Activated naive CD8-positive, alpha-beta T cell treated with anti-CD3 and anti-CD28 coated beads, Interleukin-2, amount 50 U/mL, for 24 hours (primary cell): ENCODE measurements at places on chromosomes 2 and 18.

GRCh38 chr2:240840435-240841060, 20.5 kb upstream of the KIF1A start:
- DNase-seq: peak; percentile 26

- DNase-seq: peak; percentile 28
These were observed 229.4 kb downstream of the HAUS1 start for GRCh38 chr18:46333431-46334135.

- no peak for DNase-seq
These were observed 82.8 kb downstream of the SKA1 start for GRCh38 chr18:50457639-50458038.

DNA sequence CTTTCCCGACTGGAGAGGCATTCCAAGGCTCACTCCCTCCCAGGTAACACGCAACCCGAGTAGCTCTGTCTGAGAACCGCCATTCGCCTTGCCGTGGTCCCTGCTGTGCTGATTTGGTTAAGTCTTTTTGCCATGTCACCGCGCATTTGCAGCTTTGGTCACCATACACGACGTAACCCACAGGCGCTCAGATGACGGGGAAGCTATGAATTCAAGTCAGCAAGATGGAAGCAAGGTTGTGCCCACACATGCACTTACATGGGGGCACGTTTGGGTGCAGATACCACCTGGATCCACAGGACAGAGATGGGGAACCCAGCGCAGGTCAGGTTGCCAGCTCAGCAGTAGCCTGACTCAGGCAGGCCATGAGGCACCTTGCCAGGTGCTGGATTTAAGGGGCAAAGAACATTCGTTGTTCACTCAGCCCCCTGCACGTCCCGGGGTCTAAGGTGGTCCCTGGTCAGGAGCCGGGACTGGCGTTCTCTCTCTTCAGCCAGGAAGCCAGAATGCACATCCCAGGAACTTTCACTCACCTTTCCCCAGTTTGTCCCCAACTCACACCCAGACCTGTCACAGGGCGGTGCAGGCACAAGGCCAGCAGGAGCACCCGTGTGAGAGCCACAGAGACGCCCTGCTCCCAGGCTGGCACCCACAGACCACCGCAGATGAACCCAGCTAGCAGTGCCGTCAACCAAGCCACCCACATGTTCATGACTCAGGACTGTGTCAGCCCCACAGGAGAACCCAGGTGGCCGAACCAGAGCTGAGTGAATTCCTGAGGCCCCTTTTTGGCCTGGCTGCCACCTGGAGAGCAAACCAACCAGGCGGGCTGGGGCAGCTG, 19.9 kb downstream of the SNED1 start:
- no peak for DNase-seq

DNA sequence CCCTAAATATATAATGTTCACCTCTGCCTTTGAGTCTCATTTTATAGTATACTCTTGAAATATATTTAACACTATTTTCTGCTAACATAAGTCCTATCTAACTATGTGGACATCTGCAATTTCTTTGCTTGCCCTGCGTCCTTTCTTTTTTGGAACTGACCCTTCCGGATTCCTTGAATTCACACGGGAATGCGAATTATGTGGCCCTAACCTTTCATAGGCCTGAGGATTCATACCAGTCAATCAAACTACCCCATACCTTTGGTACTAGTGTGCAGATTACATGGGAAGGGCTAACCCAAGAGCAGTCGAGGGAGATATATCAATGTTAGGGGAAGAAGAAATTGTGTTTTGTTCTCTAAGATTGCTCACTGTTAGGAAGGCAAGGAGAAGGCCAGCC, 56.4 kb downstream of the NRXN1 start:
- no peak for DNase-seq

GRCh38 chr2:46029332-46029811, 267.8 kb upstream of the EPAS1 start:
- DNase-seq: no peak

DNA sequence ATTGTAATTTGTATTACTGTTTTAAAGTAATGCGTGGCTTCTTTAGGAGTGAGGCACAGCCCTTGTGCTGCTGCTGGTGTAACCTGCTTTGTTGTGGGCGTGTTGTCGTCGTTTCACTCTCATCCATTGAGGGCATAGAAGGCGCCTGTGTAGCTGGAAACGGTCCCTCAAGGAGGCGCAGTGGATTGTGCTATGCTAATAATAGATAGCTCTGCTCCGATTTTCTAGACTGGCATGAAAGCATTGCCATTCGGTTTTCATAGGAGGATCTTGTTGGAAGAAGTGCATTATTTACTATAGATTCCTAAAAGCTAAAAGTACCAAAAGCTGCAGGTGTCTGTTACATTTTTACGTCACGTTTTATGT, 17.9 kb downstream of the RAB12 start:
- DNase-seq: no peak

DNA sequence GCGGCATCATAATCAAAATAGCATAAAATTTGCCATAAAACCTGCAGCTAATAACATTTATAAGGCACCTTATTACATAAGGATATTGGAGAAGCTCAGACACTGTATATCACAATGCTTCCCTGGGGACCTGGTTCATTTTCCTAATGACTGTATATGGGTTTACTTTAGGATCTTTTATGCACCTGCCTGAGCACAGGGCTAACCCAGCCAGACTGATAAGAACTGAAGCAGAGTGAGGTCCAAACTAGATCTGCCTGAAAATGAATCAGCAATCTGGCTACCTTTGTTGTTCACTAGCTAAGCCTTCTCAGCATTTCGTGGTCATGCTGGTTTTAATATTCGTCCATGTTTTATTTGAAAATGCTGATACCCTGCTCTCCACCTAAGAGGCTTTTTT, 1922.3 kb upstream of the CELF4 start:
- no peak for DNase-seq

GRCh38 chr2:197167608-197168314, 142.8 kb downstream of the ANKRD44 start:
- DNase-seq: no peak

- no peak for DNase-seq
These were observed 214.2 kb downstream of the ICOS start for GRCh38 chr2:204150721-204151120.

DNA sequence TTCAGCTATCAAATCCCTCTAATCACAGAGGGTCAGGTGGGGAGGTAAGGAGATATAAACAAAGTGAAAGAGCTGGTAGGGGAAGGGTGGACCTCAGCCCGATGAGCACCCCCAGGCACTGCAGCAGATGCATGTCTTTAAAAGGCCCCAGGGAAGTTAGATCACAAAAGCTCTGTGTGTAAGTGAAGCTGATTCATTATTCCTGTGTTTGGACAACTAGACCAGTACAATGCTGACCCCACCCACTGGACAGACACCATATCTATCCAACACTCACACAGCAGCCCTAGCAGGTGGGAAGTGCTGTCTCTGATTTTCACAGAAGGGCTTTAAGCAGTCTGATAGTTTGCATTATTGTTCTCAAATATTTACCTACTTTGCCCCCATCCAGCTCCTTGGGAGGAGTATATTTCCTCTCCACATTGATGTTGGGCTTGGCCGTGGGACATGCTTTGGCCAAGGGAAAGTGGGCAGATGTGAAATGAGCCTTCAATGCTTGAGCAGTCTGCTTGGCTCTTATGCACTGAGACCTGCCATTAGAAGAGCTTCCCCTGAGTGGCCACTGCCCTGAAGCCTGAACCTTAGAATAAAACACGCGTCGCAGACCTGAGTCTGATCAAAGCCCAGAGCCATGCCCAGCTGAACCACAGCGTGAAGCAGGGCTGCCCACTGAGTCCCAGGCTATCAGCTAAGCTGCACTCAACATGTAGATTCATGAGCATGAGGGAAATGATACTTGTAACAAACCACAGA, 111.4 kb downstream of the COPS8 start:
- DNase-seq: no peak

DNA sequence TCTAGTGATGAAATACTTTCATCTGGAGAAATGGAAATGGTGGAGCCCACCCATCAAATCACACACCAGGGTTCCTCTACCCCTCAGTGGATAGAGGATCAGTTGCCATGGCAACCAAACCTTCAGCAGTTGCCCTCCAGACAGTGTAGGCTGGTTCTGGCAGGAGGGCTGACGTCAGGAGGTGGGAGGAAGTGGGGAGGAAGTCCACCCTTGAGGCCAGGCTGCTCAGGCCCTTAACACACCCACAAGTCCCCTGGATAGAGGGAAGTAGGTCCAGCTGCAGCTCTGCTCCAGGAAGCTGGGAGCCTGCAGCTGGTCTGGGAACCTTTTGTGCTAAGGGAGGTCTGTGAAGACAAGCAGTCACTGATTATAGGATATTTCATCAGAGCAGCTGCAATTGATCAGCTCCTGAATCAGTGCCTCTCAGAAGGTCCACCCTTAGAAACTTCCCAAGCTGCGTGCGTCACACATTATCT, 186.6 kb downstream of the MTX2 start:
- DNase-seq: no peak

- DNase-seq: no peak
These were observed 177.7 kb downstream of the TMEM247 start for GRCh38 chr2:46657042-46657504.

DNA sequence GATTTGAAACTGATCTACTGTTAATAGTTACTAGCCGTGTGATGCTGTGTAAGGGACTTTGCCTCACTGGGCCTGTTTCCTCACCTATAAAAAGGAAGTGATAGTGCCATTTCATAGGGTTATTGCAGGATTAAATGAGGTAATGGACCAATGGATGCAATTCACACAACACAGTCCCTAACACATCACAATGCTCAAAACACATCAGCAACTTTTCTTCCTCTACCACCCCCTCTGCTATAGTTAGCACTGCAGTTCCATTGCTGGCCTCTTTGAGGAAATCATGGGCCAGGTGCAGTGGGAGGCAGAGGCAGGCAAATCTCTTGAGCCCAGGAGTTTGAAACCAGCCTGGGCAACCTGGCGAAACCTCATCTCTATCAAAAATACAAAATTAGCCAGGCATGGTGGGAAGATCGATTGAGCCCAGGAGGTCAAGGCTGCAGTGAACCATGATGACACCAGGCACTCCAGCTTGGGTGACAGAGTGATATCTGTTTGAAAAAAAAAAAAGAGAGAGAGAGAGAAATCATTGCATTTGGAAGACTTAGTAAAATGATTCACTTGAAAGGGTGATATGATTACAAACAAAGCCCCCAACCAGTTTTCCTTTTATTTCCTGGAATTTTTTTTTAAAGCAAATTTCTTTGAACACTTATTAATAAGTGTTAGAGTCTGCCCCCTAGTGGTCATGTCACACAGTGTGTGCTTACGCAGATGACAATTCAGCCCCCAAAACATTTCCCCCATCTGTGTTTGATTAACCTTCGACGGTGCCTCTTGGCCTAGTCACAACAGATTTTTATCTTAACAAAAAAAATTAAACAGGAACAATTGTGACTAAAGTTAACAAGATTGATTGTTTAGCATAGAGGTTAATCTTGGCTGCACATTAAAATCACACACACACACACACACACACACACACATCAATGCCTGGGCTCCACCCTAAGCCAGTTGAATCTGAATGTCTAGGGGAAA, 88.6 kb upstream of the BCL11A start:
- peak; percentile 23 for DNase-seq

GRCh38 chr2:38254796-38255195, 122.3 kb downstream of the ATL2 start:
- no peak for DNase-seq

DNA sequence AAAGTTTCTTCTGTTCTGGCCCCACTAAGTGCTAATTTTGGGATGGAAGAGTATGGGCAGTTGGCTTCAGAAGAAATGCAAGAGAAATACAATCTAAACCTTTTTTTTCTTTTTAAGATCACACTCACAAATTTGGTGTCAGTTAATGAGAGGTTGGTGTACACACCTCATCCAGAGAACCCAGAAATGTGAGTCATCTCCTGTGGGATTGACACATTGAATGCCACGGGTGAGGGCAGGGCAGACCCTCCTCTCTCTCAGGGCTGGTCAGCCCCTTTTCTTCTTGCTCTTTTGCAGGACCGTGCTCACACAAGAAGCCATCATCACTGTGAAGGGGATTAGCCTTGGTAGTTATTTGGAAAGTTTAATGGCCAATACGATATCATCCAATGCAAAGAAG, 19.2 kb downstream of the PRELID3A start:
- DNase-seq: no peak

DNA sequence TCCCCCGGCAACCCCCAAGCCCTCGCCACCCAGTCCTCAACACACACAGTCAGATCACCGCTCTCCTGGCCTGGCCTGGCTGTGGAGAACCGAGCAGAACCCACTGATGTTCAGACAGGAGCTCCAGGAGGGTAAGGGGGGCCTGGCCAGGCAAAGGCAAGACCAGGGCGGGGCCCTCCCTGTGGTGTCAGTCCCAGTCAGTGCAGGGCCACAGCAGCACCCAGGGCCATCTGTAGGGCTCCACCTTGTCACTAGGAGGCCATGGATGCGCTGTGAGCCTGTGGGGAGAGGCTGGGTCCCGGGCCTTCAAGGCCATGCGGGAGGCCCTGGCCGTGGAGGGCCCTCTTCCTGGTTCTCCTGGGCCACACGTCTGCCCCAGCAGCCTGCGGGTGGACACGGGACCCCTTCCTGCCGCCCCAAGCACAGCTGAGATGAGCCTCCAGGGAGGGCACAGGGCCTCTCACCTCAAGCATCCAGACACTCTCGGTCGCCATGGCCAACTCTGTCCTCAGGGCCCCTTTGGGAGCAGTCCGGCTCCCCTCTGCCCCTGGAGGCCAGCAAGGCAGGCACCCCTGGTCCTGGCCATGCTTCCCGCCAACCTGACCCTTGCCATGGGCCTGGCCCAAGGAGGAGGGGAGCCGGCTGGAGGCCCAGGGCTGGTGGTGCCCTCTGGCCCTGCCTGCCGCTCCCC, 2.0 kb downstream of the ANO7 start:
- no peak for DNase-seq

GRCh38 chr2:39625193-39625926, 40.4 kb upstream of the TMEM178A start:
- no peak for DNase-seq

DNA sequence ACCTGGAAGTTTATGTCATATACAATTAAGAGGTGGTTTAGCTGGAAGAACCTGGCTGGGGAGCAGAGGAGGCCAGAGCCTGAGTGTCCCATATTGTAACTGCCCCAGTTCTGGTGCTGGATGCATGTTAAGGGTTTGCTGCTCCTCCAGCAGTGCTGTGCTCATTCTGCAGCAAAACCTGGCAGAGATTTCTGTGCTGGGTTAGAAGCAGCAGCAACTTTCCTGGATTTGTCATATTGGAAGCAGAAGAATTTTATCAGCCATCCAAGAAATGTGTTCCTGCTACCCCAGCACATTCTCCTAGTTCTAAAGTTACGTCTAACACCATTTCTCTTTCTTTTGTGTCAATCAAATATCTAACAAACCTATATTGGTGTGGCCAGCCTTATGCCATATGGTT, 284.1 kb downstream of the TDRD15 start:
- no peak for DNase-seq
